ENCODE measurements at places on chromosomes 1 and 21. TPM values are rescaled to one million over a fixed set of nuclear protein-coding genes. Genes with fewer than 3 reads are reported as not detected.

GRCh38 chr1:4028139-4028501 is 128.0 kb upstream of the C1orf174 start:
- no peak for DNase-seq

DNA sequence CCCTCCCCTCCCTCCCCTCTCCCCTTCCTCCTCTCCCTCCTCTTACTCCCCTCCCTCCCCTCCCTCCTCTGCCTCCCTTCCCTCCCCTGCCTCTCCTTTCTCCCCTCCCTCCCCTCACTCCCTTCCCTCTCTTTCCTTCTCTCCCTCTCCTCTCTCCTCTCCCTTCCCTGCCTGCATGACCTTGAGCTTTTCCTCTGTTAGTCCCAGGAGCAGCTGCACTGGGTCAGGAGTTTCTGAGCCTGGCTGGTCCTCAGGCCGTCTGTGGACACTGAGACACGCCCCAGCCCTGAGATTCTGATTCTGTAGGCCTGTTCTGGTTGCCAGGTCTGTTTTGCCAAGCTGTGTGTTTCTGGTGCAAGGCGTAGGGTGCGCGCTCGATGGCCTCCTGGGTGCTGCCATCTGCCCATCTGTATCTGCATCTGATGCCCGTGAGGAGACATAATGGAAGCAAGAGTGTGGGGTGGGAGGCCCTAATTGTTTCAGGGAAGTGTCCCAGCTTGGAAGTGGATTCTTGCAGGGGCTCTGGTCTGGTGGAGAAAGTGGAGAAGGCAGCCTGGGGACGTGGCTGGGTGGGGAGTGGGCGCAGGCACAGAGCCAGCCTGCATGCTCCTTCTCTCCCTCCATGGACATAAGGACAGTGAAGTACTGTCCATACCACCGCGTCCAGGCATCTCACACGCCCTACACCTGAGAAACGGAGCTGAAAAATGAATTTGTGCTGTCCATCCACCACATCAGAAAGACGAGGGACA is 97.2 kb downstream of the WDR4 start:
- DNase-seq, result no peak

GRCh38 chr1:198328458-198329032 is 171.7 kb downstream of the NEK7 start:
- no peak for DNase-seq

DNA sequence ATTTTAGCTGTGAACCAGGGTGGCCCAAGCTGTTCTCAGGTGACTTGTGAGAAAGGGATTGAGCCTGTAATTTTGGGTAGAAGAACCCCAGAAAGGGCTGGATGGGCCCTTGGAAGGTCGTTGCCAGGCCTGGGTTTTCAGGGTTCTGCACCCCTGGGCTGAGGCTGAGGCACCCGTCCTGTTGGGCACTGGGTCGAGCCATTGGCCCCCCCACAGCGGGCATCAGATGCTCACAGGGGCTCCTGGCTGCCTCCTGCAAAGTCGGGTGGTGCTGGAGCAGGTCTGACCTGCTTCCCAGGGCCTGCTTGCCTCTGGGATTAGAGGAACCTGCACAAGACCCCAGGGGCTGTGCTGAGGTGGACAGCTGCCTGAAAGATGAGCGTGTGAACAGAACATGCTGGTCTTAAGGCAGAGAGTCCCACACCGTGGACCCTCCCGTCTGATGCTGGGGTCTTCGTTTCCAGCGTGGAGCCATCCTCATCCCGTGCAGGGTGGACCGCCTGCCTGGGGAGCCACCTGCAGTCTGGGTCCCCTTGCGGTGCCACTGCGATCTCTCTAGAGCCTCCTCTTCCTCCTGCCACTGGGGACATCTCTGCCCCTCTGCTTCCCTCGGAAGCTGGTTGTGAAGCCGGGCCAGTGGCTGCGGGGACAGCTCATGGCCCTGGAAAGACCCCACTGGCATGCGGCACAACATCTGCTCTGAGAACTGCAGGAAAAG is 1.7 kb upstream of the TRPM2 start:
- no peak for DNase-seq

GRCh38 chr1:19040010-19040680 is 83.7 kb upstream of the IFFO2 start:
- no peak for DNase-seq

DNA sequence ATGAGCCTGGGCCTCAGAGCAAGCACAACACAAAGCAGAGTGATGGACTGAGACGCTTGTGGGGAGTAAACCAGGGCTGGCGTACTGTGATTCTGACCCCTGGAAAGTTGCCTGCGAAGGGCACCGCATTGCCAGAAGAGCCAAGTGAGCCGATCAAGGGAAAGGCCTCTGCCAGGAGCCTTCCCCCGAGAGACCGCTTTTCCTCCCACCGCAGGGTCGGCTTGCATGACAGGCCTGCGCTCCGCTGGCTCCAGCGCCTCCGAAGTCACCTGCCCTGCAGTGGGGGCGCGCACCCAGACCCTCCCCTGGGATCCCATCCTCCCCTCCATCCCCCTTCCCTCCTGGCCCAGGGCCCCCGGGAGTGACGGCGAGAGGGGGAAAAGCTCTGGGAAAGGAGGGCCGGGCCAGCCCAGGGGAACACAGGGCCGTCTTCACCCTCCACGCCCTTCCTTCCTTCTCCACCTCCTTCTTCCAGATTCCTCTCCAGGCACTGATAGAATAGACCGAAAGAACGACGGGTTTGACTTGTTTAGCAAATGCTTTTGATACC is 165.0 kb downstream of the TRIM33 start:
- no peak for DNase-seq

- DNase-seq, result no peak
Observed at GRCh38 chr1:208988811-208989222, 594.7 kb upstream of the CAMK1G start.

- DNase-seq, result no peak
Observed at GRCh38 chr1:76961181-76961819, 94.0 kb downstream of the ST6GALNAC5 start.

ASTN1 gene
- not detected for polyA plus RNA-seq

NES gene
- not detected for polyA plus RNA-seq

DMRTA2 gene
- polyA plus RNA-seq, result not detected

All from CD4-positive, CD25-positive, alpha-beta regulatory T cell (primary cell).